ENCODE measurements at places on chromosomes 1 and 21. TPM values are rescaled to one million over a fixed set of nuclear protein-coding genes. Genes with fewer than 3 reads are reported as not detected.

Gene KLF18
- not detected for total RNA-seq

GRCh38 chr1:188089461-188089860, 1260.7 kb downstream of the PLA2G4A start:
- no peaks in the 10 kb centered on the region for H3K36me3 ChIP-seq
- H3K4me3 ChIP-seq, result no peak overlapping the region
- no peak overlapping the region for H3K27ac ChIP-seq

Gene CALML6
- total RNA-seq, result 0.58 TPM

GRCh38 chr1:119467219-119467618, 39.8 kb upstream of the HSD3B1 start:
- H3K4me1 ChIP-seq, result no peaks in the 10 kb centered on the region
- no peaks in the 10 kb centered on the region for H3K36me3 ChIP-seq
- no peak for DNase-seq
- H3K4me3 ChIP-seq, result no peak overlapping the region

DNA sequence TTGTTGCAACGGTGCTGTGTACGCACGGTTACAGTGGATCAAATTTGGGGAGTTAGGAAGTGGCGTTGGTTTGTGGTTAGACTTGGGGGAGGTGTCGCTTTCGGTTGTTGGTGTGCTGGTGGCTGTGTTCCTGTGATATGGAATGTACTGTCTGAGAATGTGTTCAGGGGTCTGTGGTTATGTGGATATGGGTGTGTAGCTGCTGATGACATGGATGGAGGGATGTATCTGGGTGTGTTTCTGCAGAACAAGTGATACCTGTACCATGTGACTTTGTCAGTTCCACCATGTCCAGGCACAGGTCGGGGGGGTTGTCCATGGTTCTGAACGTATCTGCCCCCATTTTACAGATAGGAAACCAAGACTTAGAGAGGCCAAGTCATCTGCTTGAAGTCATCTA, 22.7 kb downstream of the PAX7 start:
- no peaks in the 10 kb centered on the region for H3K36me3 ChIP-seq
- H3K4me3 ChIP-seq, result no peak overlapping the region
- no peaks in the 10 kb centered on the region for H3K27me3 ChIP-seq
- DNase-seq, result no peak

Gene FCRL4
- total RNA-seq, result not detected

- no peaks in the 10 kb centered on the region for H3K4me1 ChIP-seq
- DNase-seq, result no peak
- H3K27me3 ChIP-seq, result no peaks in the 10 kb centered on the region
- H3K4me3 ChIP-seq, result no peak overlapping the region
- no peaks in the 10 kb centered on the region for H3K36me3 ChIP-seq
- no peak overlapping the region for H3K27ac ChIP-seq
Observed at GRCh38 chr21:42607102-42607501, 46.3 kb upstream of the PDE9A start.

Gene OR2T35
- not detected for total RNA-seq

DNA sequence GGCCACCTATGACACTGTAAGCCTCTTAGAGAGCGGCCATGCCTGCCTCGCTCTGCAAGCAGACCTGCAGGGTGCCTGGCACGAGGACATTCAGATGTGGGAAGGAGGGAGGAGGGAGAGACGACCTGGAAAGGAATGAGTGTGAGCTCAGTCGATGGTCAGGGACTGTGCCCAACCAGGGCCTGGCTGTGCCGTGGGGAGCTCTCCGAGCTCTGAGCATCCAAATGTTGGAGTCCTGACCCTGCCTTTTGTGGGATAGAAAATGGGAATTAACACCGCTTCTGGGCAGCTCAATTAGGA, 7.3 kb downstream of the CSTB start:
- no peak overlapping the region for H3K27ac ChIP-seq
- H3K4me1 ChIP-seq, result peaks cover 5% of the 10 kb centered on the region
- no peaks in the 10 kb centered on the region for H3K36me3 ChIP-seq
- H3K27me3 ChIP-seq, result no peaks in the 10 kb centered on the region
- no peak overlapping the region for H3K4me3 ChIP-seq

DNA sequence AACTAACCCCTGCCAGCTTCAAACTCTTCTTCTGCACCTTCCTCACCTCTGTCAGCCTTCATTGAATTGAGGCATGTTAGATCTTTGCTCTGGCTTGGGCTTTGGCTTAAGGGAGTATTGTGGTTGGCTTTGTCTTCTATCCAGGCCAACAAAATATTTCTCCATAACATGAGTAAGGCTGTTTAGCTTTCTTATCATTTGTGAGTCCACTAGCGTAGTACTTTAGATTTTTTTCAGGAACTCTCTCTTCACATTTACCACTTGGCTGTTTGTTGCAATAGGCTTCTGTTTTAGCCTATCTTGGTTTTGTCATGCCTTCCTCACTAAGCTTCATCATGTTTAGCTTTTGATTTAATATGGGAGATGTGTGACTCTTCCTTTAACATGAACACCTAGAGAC, 417.5 kb downstream of the NCAM2 start:
- H3K27ac ChIP-seq, result no peak overlapping the region
- H3K27me3 ChIP-seq, result no peaks in the 10 kb centered on the region
- no peaks in the 10 kb centered on the region for H3K4me1 ChIP-seq
- H3K36me3 ChIP-seq, result no peaks in the 10 kb centered on the region
- no peak for DNase-seq

Gene CFAP107
- not detected for total RNA-seq

Gene OR14K1
- total RNA-seq, result not detected

DNA sequence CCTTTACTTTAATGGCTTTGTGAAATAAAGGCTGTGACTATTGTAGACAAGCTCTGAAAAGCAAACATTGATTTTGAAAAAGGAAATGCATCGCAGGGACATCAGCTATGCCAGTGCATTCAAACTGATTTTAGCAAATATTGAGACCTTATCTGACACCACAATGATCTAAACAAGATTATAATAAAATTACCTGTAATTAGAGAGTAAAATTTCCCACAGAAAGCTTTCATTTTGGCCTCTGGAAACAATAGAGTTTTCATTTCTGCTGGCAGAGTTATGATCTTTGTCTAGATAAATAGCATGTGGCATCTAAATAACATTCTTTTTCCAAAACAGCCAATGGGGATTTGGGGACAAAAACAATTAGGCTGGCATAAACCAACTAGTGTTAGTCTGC, 650.4 kb upstream of the PRMT6 start:
- H3K36me3 ChIP-seq, result no peaks in the 10 kb centered on the region
- no peak overlapping the region for H3K27ac ChIP-seq
- H3K27me3 ChIP-seq, result no peaks in the 10 kb centered on the region
- no peaks in the 10 kb centered on the region for H3K4me1 ChIP-seq
- DNase-seq, result no peak

GRCh38 chr1:206495011-206495461, 12.3 kb upstream of the RASSF5 start:
- H3K4me3 ChIP-seq, result no peak overlapping the region
- H3K27ac ChIP-seq, result peak overlapping the region; percentile 54
- no peak for DNase-seq

- peak overlapping the region; percentile 40 for H3K27ac ChIP-seq
- H3K36me3 ChIP-seq, result no peaks in the 10 kb centered on the region
- no peaks in the 10 kb centered on the region for H3K27me3 ChIP-seq
- no peak for DNase-seq
Observed at GRCh38 chr21:45421071-45421845, 16.3 kb downstream of the COL18A1 start.

All from uterus (tissue), 4 donors.